ENCODE measurements at places on chromosomes 12 and 14. TPM values are rescaled to one million over a fixed set of nuclear protein-coding genes. Genes with fewer than 3 reads are reported as not detected.

The MANSC4 gene
- not detected for total RNA-seq

The TMPRSS12 gene
- total RNA-seq, result not detected

The MED6 gene
- total RNA-seq, result 58.8 TPM

The AQP6 gene
- total RNA-seq, result not detected

The ANO4 gene
- not detected for total RNA-seq

The NOVA1 gene
- total RNA-seq, result 1.5 TPM

The KCNMB4 gene
- 1.3 TPM for total RNA-seq

The SLC39A5 gene
- 0.51 TPM for total RNA-seq

The TTC7B gene
- total RNA-seq, result 7.2 TPM

The PRB3 gene
- not detected for total RNA-seq

The CPSF2 gene
- 78.4 TPM for total RNA-seq

The ESPL1 gene
- 76.3 TPM for total RNA-seq
